ENCODE measurements at places on chromosomes 5 and 9.

- DNase-seq = no peak
Measured at GRCh38 chr9:36325081-36325828, 67.0 kb upstream of the GNE start.

GRCh38 chr5:108141676-108142075, 240.2 kb downstream of the FBXL17 start:
- DNase-seq = no peak

DNA sequence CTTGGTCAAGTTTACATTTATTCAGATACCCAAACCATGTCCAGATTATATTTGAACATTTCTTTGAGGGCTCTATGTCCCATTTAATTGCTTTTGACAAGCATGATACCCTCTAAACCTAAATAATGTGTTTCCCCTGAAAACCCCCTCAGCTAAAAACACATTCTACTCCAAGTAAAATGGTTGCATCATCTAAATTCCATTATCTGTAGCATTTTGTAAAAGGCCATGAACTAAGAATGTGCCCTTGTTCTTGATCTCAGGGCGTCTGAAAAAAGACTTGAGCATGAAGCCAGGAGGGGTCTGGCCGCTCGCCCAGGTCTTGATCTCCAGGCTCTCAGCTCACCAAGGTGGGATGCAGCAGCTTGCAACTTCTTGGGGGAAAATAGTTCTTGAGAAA, 53.5 kb upstream of the ERCC6L2 start:
- DNase-seq = no peak

DNA sequence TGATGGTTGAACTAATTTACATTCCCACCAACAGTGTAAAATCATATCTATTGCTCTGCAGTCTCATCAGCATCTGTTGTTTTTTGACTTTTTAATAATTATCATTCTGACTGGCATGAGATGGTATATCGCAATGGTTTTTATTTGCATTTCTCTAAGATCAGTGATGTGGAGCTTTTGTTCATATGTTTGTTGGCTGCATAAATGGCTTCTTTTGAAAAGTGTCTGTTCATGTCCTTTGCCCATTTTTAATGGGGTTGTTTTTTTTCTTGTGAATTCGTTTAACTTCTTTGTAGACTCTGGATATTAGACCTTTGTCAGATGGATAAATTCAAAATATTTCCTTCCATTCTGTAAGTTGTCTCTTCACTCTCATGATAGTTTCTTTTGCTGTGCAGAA, 115.2 kb upstream of the CDH12 start:
- DNase-seq = no peak

- no peak for DNase-seq
Measured at GRCh38 chr9:124423591-124423990, 8.3 kb upstream of the PSMB7 start.

DNA sequence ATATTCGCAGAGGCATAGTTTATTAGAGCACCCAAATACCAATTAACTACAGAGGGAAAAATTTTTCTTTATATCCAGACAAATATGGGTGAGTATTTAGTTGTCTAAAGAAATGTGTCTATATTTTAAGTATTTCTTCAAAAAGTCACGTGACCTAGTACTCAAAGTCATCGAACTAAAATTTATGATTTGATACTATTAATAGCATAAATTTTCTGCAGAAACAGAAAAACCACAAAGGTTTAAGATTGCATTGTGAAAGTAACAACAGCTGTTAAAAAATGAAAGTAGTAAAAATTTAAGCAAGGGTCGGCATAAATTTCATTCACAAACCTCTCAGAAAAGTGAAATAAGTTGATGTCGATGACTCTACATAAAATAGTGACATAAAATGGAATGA, 323.9 kb upstream of the RORB start:
- DNase-seq = no peak

DNA sequence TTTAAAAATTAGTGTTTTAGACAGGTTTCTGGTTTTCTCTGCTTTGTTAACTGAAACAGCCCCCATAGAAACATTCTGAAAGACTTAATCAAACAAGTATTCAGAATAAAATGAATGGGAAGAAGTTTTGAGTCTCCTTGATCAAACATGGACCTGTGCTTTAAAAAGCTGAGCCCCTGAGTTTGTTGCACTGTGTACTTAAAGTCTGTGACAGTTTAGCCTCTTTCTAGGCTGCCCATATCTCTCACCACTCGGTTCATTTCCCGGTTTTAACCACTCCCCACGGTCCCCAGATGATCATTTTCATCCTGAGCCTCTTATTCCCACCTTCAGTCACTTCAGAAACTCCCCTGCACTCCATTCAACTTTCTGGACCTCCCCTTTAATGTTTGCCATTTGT, 215.9 kb upstream of the DMRT1 start:
- DNase-seq = no peak

DNA sequence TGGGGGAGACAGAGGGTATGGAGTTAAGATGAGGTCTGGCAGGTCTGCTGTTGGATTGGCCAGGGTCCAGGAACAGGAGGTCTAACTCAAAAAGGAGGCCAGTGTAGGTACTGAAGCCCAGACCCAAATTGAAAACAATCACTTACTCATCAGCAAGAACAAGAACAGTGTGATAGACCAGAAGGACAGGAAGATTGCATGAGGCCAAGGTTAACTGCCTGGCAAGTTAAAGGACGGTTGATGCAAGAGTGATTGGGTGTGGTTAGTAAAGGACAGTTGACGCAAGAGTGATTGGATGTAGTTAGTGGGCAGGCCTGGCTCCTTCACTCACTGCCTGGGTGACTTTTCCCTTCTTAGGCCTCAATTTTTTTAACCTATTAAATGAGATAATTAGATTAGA, 132.6 kb downstream of the PDZD2 start:
- DNase-seq = no peak

DNA sequence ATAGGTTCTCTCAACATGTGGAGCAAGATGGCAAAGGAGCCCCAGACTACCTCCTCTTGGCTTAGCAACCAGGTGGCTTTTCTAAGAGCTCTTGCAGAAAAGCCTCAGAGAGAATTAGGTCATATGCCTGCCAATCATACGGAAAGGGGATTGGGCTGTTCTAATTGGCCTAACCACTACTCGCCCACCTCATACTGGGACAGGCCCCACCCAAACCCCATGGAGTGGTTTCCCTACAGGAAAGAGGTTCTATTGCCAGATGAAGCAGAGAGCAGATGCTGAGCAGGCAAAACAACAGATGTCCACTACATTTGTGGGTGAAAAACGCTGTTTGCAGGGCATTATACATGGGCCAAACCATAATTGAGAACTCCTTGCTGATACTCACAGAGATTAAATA, 29.0 kb downstream of the ABLIM3 start:
- DNase-seq = no peak

Measured in stimulated activated CD8-positive, alpha-beta memory T cell treated with anti-CD3 and anti-CD28 coated beads, Interleukin-4, amount 100 ng/mL, for 1 hour (primary cell).